Esophagus muscularis mucosa (tissue), 4 donors: ENCODE measurements at places on chromosomes 4 and X. TPM values are rescaled to one million over a fixed set of nuclear protein-coding genes. Genes with fewer than 3 reads are reported as not detected.

CT47B1 gene
- not detected for total RNA-seq

GRCh38 chrX:73681408-73681807 is 118.4 kb downstream of the CHIC1 start:
- no peak for DNase-seq

- DNase-seq, result no peak
Measured at GRCh38 chr4:76292730-76293129, 13.8 kb upstream of the STBD1 start.

DNA sequence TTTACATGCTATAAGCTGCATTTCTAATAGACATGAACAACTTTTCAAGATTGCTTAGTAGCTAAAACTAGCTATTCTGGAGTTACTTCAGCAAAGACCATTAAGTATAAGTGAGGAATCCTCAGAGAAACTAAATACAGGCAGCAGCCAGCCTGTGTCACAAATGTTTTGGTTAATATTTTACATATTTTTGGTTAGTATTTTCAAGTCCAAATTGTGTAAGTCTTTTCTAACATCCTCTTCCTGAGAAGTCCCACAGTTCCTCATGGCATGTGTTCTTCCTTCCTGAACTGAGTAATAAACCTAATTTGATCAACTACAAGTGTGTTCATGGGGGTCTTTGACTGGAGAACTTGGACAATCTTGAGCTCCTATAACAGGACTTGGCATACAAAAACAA is 42.4 kb upstream of the MCF2 start:
- DNase-seq, result no peak

GRCh38 chr4:11165052-11165451 is 263.6 kb downstream of the HS3ST1 start:
- DNase-seq, result no peak

DNA sequence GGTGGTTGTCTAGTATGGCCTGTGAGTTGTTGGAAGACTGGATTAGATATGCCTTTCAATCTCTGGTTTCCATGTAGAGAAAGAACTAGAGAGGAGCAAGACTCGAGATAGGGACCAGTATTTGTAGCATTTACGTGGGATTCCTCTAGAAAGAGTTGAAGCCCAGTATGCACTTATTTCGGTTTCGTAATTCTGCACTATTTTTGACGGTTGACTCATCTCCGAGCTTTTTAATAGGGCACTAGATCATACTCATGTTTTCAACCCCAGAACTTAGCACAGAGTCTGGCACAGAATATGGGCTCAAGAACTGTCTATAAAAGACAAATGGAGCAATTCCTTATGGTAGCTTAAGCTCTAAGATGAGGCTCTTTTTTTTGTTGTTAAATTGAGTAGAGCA is 15.7 kb downstream of the HELT start:
- no peak for DNase-seq

GRCh38 chr4:152572417-152573086 is 36.7 kb upstream of the FBXW7 start:
- DNase-seq, result no peak

HPGDS gene
- total RNA-seq, result 5.5 TPM

DNA sequence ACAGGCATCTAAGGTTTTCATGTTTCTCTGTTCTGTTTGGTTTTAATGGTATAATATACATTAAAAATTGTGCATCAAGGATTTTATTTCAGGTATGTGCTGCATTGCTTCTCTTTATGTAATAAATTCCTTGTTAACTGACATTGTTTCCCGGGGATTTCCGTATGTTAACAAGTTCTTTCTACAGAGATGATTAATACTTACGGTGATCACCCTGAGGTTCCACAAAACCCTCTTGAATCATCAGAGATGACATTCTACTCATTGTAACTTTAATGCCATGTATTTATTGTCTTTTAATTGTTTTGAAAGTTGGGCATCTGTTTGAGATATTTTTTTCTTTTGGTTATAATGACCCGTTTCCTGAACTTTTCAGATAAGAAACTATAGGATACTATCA is 37.5 kb downstream of the ARHGAP10 start:
- DNase-seq, result no peak

DNA sequence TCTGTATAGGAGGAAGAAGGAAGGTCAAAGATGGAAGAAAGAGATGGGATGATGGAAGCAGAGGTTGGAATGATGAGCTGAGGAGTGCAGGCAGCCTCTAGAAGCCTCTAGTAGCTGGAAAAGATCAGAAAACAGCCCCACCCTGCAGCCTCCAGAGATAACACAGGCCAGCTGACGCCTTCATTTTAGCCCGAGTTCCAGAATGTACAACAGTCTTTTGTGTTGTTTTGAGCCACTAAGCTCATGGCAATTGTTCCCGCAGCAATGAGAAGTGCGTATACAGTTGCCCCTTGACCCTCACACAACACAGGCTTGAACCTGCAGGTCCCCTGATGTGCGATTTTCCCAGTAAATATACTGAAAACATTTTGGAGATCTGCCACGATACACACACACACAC is 72.0 kb downstream of the WFS1 start:
- DNase-seq, result no peak

GRCh38 chr4:15343000-15343399 is 84.8 kb upstream of the C1QTNF7 start:
- no peak for DNase-seq

NUP62CL gene
- total RNA-seq, result not detected

DNA sequence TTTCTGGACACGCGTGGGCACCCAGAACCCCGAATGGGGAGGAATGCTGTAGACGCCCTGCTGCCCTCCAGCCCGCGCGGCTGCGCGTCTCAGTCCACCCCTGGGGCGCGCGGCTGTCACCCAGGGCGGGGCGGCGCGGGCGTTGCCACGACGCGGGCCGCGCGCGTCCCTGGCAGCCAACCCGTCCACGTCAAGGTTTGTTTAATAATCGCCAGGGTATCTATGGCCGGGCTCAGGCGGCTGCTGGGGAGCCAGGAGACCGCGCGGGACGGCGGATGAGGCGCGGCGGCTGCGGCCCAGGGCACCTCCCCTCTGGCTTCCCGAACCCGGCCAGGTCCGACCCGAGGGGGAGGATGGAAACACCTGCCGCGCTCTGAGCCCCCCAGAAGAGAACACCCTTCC is at the start of gene SPATA18:
TSS of gene SPATA18 (plus strand) at position 92 of the 402 bp plus-strand sequence. CDS start 401 bp downstream, outside the sequence.
- DNase-seq, result no peak

GRCh38 chrX:96394598-96394997 is 290.0 kb upstream of the DIAPH2 start:
- no peak for DNase-seq

DNA sequence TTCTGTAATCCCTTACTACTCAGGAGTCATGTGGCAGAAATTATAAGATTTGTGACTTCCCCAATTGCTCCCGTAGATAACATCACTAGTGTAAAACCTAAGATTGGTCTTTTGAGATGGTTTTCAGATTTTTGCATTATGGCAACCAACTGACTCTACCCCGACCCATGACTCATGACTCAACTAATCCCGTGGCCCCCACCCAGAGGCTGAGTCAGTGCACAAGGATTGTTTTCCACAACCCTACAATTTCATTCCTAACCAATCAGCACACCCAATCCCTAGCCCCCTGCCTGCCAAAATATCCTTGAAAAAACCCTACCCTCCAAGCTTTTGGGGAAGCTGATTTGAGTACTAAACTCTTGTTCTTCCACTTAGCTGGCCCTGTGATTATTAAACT is 109.4 kb upstream of the FAM9C start:
- DNase-seq, result no peak

CD40LG gene
- not detected for total RNA-seq

DNA sequence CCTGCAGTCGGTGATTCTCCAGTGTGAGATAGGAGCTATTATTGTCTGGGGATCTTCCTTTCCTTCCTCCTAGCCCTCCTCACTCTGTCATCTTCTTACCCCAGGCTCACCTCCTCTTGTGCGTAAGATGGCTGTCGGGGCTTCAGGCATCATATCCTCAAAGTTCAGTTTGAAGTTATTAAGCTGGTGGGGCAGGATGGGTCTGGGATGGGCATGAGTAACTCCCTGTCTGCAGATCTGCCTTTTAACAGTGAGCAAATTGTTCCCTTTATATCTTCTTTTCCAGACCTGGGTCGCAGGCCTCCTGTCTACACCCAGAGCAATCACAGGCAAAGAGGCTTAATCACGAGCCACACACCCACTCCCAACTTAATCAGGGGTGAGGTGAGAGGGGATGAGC is 900 bp upstream of the MTMR1 start:
- DNase-seq, result no peak

- no peak for DNase-seq
Measured at GRCh38 chrX:55452833-55453124, 852 bp downstream of the MAGEH1 start.

MMAA gene
- 4.8 TPM for total RNA-seq
